ENCODE measurements at places on chromosomes 5 and 9.
A peak's percentile ranks its signal among the peaks of the same experiment; 100 is the strongest.

GRCh38 chr9:87113874-87114273 lies 166.6 kb upstream of the GAS1 start:
- no peak for DNase-seq

DNA sequence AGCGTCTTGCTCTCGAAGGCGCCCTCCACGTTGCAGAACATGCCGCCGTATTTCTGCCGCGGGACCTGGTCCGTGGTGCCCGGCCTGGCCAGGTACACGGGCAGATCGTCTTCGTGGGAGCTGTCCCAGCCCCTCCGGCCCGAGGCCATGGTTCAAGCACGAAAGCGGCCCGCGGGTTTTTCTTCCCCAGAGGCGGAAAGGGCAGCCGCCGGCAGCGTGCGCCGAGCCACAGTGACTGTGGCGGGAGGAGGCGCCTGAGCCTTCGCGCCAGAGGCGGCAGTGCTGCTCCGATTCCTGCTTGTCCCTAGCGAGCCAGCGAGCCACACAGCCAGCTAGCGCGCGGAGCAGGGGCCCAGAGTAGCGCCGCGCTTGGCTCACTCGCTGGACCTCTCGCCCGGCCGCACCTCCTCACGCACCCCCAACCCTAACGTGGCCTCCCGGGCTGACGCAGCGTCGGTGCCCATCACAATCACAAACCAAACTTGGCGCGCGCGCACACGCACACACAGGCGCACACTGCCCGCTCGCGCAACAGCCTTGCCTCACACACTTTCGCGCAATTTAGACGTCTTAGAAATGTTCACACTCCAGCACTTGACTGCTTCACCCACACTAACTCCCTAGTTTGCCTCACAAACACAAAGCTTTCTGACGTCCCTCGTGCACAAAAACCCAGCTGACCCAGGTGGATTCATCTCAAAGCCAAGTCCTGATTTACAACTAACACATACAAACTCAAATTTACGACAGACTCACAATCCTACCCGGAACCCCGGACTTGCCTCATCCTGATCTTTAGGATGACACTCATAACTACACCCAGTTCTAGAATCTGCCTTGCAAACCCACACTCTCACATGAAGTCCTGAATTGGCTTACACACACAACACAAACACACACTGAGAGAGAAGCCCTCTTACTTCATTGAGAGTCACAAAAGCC lies at the start of gene DPYSL3:
Gene DPYSL3 (minus strand): TSS at position 359 of the 942 bp plus-strand sequence. CDS start 210 bp downstream, at position 149.
- peak; percentile 76 for DNase-seq

DNA sequence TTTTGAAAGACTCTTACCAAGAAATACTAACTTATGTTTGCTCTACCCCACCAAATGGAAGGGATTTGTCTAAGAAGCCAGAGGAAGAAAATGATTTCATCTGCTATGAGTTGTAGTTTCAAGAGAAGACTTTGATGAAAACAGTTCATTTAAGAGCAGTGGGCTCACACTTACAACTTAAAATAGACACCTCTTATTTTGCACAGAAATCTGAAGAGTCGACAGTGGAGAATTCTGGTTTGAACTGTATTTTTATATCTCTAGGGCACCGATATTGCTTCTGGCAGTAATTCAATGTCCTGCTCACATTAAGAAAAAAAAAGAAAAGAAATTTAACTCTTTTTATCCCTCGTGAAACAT lies 1.9 kb upstream of the DAB2 start:
- DNase-seq = no peak

DNA sequence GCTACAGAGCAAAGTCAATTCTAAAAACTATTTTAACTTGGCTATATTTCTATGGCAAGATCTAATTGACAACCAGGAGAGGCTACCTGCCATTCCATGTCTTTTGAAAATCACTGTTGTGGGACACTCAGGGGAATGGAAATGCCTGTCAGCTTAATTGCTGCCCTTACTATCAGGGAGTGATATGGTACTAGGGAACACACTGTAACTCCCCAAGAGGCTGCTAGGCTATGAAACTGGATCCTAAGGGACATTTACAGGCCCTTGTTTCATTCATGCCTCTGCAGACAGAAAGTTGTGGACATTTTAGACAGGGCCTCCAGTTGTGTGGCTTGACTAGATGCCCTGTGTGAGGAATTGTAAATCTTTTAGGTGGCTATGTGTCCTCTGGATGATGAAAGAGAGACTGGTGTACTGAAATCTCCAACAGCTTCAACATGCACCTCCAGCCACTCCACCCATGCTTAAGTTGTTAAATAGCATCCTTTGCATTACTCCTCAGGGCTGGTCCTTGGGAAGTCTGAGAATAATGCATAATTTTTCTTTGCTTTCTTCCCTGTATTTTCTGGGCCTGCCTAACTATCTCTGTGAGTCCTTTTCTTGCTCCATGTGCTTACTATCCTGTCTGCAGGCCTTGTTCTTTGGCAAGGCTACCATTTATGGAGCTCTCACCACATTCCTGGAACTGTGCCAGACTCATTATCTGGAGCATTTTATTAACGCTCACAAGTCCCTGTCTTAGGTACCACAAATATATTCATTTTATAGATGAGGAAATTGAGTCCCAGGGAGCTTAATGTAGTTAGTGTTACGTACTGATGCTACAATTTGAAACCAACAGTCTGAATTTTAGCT lies 3.2 kb downstream of the MROH2B start:
- no peak for DNase-seq

- DNase-seq = no peak
Measured at GRCh38 chr5:174599992-174600391, 124.4 kb upstream of the MSX2 start.

DNA sequence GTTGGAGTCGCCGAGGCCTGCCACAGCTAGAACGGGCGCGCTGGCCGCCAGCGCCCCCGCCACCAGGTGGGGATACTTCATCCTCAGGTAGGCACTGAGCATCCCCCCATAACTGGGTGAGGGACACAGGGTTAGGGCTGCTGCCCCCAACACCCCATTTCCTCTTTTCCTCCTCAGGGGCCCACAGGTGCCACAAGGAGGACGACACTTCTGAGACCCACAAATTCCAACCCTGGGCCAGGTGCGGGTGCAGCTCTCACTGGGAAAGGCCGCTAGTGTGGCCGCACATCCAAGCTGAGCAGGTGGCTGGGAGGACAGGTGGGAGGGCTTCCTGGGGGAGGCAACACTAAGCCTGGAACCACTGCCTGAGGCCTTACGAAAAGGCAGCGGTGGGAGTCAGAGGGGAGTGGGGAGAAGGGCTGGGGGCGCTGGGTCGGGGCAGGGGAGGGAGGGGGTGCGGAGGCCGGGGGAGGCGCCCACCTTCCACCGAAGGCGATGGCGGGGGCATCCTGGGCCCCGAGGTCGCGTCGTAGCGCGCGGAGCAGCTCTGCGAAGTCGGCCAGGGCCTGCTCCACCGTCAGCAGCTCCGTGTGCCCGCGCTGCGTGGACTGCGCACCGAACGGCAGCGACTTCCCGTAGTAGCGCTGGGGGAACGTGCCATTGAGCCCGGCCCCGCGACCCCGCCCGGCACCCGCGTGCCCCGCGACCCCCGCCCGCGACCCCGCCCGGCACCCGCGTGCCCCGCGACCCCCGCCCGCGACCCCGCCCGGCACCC lies 961 bp downstream of the DPP7 start:
- no peak for DNase-seq

- no peak for DNase-seq
Measured at GRCh38 chr9:135049460-135049859, 38.0 kb upstream of the OLFM1 start.

- no peak for DNase-seq
Measured at GRCh38 chr9:126793686-126794417, 11.0 kb upstream of the ZBTB43 start.

DNA sequence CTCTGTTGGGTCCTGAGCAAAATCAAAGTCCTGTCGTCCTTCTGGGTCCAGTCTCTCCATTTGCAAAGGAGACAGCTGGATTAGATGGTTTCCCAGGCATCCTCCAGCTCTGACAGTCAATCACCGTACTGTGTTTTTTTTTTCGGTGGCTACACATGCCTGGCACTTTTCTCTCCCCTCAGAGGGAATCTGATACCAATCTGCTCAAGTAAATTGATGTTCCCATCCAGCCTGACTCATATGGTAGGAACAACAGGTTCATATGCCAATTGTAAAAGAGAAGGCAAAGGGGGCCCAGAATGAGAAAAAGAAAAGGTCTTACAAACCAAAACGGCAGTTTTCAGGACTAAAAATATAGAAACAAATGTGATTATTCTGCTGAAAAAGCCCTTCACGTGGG lies 1.2 kb downstream of the FBXO10 start:
- no peak for DNase-seq

Data from mesothelial cell of epicardium (in vitro differentiated cells).